ENCODE measurements at places on chromosomes 3 and 15. TPM values are rescaled to one million over a fixed set of nuclear protein-coding genes. Genes with fewer than 3 reads are reported as not detected.

The WDR93 gene
- not detected for total RNA-seq

The SERPINI1 gene
- total RNA-seq: 2.8 TPM

The ZNF770 gene
- 45.5 TPM for total RNA-seq

The UBE2E2 gene
- 3.6 TPM for total RNA-seq

The FEZF2 gene
- total RNA-seq: not detected

The KCNMB2 gene
- total RNA-seq: not detected

The ROBO2 gene
- total RNA-seq: 1.7 TPM

The SLC33A1 gene
- 22.7 TPM for total RNA-seq

The JAGN1 gene
- total RNA-seq: 57.2 TPM

The TRIP4 gene
- 17.4 TPM for total RNA-seq

- DNase-seq: no peak
Measured at GRCh38 chr3:126485176-126485897, 9.6 kb upstream of the ZXDC start.

DNA sequence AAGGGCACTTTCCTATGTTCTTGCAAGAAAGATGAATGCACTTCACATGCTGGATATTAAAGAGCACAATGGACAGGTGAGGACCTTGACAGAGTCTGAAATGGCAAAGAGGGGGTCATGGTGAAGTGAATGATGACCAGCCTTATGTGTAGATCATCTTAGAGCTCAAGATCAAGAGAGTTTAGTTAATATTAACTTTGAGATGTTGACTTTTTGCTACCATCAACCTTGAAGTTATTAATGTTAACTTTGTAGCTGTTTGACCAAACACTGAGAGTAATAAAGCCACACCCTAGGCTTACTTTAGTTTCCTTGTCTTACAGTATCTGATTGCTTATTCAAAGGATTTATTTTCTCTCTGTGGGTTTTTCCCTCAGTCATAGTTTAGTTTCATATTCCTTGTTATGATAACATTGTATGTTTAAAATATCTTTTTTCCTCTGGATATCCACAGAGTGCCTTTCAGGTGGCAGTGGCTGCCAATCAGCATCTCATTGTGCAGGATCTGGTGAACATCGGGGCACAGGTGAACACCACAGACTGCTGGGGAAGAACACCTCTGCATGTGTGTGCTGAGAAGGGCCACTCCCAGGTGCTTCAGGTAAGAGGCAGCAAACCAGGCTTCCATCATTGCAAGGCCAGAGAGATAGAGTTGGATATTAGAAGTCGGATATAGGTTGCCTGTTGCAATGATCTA is 5.4 kb downstream of the NFKBIZ start:
- DNase-seq: no peak

- no peak for DNase-seq
Measured at GRCh38 chr3:155286736-155287135, 6.7 kb downstream of the STRIT1 start.

- no peak for DNase-seq
Measured at GRCh38 chr3:194135516-194135805, 487 bp upstream of the HES1 start.

GRCh38 chr3:197953325-197953724 is 3.3 kb downstream of the RPL35A start:
- no peak for DNase-seq

DNA sequence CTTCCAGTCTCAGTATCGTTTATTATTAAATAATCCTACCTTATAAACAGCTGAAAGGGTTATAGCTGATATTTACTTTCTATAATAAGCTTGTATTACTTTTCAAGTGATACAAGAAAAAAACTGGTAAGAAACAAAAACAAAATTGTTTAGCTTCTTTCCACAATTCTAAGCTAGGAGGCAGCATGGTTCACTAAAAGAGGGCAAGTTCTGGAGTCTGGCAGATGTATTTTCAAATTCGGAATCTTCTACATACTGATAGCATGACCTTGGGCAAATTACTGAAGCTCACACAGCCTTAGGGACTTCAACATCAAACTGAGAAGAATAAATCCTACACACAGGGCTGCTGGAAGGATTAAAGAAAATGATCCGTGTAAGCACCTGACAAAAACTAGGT is 15.4 kb downstream of the C15orf62 start:
- DNase-seq: no peak

GRCh38 chr3:79516795-79517194 is 251.0 kb downstream of the ROBO1 start:
- DNase-seq: no peak

- no peak for DNase-seq
Measured at GRCh38 chr15:45634432-45635190, at the start of gene SQOR. SQOR (plus strand) TSS chr15:45635029; CDS start chr15:45658924, 23,895 bp downstream.

- DNase-seq: no peak
Measured at GRCh38 chr3:5191555-5192304, 4.2 kb downstream of the EDEM1 start.

DNA sequence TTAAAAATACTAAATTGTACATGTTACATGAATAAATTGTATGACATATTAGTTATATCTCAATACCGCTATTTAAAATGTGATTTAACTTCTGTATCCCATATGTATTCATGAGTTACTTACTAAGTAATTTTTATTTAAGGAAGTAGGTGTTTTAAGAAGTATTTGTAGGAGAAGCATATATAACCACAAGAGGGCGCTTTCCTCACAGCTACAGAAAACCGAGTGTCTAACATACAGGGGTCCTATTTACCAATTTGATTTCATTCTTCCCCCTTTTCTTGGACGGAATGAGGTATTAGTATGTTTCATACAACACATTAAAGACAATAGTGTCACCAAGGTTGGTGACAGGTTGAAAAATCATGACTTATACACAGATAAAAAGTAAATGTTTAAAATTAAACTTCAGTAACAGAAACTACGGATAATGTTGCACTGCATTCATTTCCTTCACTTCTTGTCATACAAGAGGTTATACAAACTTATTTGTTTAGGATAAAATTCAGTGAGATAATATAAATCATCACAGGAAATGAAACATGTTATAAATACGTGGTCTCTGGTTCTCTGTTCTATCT is 253.6 kb downstream of the MAGI1 start:
- peak; percentile 44 for DNase-seq

GRCh38 chr3:124907957-124908356 is 20.8 kb upstream of the ITGB5 start:
- no peak for DNase-seq

DNA sequence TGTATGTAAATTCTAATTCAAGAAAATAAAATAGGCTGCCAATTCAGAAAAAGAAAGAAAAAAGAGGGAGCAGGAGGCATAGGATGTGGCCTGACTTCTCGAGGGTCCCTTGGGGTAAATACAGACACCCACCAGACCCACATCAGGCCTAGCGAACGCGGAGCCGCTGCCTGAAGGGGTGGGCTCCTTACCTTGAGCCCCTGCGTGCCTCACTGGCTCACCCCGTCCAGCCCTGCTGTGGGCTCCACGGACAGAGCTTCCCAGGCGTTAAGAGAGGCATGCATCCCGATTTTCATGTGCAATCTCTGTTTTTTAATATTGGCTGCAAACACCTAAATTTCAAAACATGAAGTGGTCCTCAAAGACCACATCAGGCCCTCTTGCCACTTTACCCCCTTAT is 257.8 kb downstream of the PLCL2 start:
- no peak for DNase-seq

- no peak for DNase-seq
Measured at GRCh38 chr3:95272781-95273180, 1209.9 kb downstream of the NSUN3 start.

DNA sequence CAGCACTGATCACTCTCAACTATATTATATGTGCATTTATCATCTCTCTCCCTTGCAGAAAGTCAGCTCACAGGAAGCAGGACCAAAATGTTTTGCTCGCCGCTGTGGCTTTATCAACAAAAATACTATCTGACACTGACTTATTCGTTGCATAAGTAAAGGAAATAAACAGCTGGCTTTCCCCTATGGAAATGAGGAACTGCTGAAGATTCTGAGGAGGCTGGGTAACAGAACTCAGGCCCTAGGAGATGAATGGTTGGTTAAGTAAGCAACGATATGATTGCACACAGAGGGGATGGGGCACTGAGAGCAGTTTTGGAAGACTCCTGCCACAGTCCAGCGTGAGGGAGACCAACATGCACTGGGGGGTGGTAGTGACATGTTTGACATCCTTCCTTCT is 181.1 kb downstream of the STT3B start:
- DNase-seq: no peak

DNA sequence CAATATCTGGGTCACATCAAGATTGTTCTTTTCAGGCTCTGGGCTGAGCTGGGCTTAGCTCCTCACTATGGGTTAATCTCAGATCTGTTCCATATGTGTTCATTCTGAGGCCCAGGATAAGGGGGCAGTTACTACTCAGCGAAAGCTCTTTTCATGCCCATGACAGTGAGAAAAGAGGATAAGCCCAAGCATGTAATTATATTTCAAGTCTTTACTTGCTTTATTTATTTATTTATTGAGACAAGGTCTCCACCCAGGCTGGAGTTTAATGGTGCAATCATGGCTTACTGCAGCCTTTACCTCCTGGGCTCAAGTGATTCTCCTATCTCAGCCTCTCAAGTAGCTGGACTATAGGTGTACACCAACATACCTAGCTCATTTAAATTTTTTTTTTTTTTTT is 44.7 kb upstream of the SELENOK start:
- DNase-seq: no peak

DNA sequence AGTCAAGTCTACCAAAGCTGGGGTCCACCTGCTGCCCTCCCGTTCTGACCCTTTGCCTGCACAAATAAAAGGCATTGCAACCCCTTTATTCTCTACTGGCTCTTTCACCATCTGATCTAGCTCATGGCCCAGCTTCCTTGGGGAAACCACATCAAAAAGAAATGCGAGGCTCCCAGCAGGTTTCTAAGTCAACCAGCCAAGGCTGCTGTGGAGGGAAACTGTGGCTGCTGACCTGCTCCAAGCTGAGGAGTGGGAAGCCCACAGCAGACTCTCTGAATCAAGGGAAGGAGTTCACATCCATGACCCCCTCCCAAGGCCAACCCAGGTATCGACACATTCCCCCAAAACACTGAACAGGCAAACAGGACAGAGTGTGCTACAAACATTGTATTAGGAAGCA is 25.2 kb upstream of the SLCO2A1 start:
- DNase-seq: no peak

- no peak for DNase-seq
Measured at GRCh38 chr3:151974067-151974466, 100.6 kb downstream of the SUCNR1 start.

All from K562 (cell line).